ENCODE measurements at places on chromosomes 6 and 20.

- no peak for DNase-seq
These were observed 82.2 kb upstream of the CDH4 start for GRCh38 chr20:61169874-61170273.

- no peak for DNase-seq
These were observed 123.4 kb downstream of the CEBPB start for GRCh38 chr20:50313827-50314677.

GRCh38 chr20:7094438-7094997 is 327.0 kb downstream of the BMP2 start:
- DNase-seq, result no peak

- no peak for DNase-seq
These were observed 37.7 kb downstream of the ADGRF1 start for GRCh38 chr6:47004463-47004862.

DNA sequence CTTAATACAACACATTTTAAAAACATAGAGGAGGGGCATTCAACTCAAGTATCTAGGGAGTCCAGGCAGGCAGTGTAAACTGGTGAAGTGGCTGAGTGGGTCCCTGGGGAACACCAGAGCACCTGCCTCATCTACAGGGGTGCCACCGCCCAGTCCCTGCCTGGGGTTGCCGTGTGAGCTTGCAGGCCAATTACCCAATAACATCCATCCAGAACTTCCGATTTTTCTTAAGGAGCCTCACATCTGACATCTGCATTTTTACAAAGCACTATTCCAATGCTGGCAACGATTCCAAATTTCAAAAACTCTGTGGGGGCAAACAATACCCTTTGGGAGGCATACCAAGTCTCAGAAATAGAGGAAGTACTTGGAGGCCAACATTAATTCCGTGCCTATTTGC is 288.4 kb upstream of the TSHZ2 start:
- peak; percentile 91 for DNase-seq

GRCh38 chr20:20024942-20025341 is 7.8 kb downstream of the NAA20 start:
- no peak for DNase-seq

GRCh38 chr20:1897541-1897940 is 2.3 kb downstream of the SIRPA start:
- no peak for DNase-seq

GRCh38 chr6:2688401-2689064 is 62.2 kb downstream of the MYLK4 start:
- peak; percentile 74 for DNase-seq

- DNase-seq, result no peak
These were observed 20.1 kb upstream of the FAM83C start for GRCh38 chr20:35312318-35312717.

DNA sequence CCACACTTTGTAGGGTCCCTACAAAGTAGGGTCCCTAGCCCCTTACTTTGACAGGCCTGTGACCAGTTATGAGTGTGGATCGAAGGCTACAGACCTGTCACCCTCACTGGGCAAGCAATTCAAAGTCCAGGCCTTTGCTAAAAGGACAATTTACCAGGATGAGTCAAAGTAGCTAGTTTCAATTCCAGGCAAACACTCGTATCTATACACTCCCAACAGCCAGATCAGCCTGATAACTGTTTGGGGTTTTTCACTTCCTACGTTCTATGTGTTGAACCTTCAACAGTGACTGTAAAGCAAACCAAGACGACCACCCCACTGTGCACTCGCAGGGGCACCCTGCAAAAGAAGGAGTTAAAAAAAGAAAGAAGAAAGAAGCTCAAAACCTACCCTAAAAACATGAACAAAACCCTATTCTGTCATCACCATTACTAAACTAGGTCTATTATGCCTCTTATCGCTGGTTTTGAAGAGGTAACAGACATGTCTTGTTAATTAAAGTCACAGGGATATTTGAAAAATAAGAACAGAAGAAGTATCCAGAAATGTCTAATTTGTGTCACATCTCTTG is 3.2 kb downstream of the GFOD1 start:
- no peak for DNase-seq

- DNase-seq, result no peak
These were observed 502.1 kb upstream of the MAP3K7 start for GRCh38 chr6:91088976-91089375.

DNA sequence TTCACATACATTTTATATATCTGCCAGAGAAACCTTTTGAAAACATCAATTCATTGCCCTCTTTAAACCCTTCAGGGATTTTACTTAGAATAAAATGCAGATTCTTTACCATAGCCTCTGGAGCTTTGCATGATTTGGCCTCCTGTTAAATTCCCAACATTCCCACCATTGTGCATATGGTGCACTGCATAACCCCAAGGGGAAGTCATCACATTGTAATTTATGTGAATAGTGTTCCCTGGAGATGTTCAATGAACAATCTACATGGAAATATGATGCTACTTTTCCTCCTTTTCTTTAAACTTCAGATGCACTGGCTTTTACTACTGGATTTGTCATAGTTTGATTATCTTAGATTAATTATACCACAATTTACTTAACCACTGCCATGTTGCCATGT is 94.7 kb downstream of the PHF3 start:
- DNase-seq, result no peak

DNA sequence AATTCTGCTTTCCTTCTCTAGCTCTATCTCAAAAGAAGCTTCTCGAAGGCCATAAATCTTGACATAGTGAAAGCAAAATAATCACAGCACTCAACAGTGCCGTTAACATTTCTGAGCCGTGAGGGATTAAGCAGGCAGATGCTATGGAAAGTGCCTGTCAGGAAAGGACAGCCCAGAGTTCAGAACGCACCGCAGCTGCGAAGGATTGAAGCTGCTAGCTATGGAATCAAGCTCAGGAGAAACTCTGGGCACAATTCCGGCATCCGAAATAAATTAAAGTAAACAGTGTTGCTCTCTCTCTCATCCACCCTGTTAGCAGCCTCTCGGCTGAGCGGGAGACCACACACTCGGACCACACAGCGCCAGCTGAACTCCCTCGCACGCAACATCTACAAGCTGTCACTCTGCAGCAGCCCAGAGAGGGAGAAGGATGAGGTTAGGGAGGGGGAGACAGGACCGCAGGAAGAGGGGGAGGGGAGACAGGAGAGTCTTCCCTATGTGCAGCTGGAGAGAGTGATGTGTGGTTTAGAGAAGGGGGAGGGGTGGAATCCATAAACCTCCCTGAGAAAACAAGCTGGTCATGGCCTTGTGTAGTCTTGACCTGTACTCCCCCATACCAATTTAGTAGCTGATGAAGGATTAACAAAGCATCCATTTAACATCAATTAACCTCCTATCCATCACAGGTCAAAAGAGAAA is 9.0 kb downstream of the EXOC2 start:
- DNase-seq, result no peak

- DNase-seq, result no peak
These were observed 191.7 kb upstream of the RIN2 start for GRCh38 chr20:19566226-19566945.

DNA sequence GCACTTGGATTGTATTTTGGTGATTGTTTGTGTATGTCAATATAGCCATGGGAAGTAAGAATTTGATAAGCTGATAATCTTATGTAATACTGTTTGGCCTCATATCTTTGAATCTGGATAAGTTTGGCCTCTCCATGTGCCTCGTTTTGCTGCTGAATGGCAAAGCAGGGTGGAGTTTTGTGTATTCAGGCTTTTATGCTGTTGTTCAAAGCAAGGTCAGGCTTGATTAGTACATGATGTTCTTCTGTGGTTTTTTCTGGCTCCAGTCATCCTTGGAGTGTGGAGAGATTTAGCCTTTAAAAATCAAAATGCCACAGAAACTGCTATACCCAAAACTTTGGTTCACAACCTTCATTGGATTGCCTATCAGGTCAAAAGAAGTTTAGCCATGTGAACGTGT is 728.9 kb upstream of the GJE1 start:
- no peak for DNase-seq

GRCh38 chr6:149331871-149332270 is 14.4 kb downstream of the TAB2 start:
- no peak for DNase-seq

- no peak for DNase-seq
These were observed 293.0 kb upstream of the CNR1 start for GRCh38 chr6:88459189-88459588.

GRCh38 chr20:45552456-45552855 is 5.3 kb upstream of the EPPIN start:
- no peak for DNase-seq

GRCh38 chr6:34021554-34022190 is 124.2 kb downstream of the GRM4 start:
- no peak for DNase-seq

- DNase-seq, result no peak
These were observed 76.6 kb downstream of the ANKEF1 start for GRCh38 chr20:10111139-10111958.

DNA sequence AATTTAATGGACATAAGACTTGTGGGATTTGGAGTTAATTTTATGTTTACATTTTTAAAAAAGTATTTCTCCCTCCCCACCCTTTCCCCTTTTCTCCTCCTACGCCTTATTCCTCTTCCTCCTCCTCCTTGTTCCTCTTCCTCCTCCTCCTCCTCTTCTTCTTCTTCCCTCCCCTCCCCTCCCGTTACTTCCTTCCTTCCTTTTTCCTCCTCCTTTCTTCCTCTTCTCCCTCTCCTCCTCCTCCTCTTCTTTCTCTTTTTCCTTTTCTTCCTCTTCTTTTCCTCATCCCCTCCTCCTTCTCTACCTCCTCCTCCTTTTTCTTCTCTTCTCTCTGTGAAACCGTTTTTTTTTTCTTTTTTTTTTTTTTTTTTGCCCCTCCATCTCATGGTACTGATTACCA is 139.6 kb downstream of the EYA4 start:
- DNase-seq, result no peak

GRCh38 chr6:6695625-6696276 is 107.2 kb downstream of the LY86 start:
- DNase-seq, result no peak

DNA sequence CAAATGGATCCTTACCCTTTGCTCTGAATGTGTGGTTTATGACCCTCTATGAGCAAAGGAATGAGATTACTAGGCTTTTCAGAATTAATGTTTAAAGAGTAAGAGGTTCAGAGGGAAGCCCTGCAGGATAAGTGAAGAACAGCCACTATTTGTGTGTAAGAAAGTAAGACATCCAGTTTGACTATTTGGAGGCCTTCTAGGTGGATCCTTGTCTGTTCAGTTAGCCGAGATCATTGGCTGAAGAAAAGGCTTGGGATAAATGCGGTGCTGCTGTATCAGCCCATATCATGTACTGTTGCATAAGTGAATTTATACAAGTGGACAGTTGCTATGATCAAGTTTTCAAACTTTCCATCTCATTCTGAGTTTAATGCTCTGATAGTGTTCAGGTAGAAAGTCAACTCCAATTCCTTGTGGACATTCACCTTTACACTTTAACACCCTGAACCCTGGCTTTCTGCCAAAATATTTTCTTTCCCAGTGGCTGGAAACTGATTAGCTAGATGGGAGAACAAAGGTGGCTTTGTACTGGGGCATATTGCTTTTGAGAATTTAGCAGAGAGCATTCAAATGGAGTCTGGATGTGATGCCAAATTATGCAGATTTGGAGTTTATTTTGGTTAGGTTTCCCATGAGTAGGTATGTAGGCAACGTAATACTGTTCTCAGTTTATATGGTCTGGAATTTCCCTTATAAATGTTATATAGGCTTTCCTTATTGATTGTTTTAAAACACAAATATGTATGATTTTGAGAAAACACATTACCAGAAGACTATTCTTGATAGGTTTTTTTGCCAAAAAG is 15.0 kb downstream of the PARD6B start:
- DNase-seq, result no peak

DNA sequence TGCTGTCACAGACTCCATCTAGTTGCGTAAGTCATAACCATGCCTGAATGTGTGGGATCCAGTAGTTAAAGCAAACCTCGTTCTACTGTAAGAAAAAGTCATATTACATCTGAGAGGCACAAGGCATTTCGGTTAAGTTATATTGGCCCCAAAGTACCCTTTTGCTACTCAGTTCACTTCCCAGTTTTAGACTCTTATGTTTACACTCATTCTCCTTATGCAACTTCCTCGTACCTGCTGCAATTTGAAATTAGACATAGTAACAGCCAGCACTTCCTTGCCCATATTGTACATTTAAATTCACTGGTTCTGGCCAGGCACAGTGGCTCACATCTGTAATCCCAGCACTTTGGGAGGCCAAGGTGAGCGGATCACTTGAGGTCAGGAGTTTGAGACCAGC is 37.0 kb downstream of the PEX7 start:
- DNase-seq, result no peak

GRCh38 chr20:63826753-63827152 is 4.3 kb downstream of the ZBTB46 start:
- DNase-seq, result no peak

GRCh38 chr6:32148289-32149091 is 3.2 kb downstream of the PRRT1 start:
- no peak for DNase-seq

DNA sequence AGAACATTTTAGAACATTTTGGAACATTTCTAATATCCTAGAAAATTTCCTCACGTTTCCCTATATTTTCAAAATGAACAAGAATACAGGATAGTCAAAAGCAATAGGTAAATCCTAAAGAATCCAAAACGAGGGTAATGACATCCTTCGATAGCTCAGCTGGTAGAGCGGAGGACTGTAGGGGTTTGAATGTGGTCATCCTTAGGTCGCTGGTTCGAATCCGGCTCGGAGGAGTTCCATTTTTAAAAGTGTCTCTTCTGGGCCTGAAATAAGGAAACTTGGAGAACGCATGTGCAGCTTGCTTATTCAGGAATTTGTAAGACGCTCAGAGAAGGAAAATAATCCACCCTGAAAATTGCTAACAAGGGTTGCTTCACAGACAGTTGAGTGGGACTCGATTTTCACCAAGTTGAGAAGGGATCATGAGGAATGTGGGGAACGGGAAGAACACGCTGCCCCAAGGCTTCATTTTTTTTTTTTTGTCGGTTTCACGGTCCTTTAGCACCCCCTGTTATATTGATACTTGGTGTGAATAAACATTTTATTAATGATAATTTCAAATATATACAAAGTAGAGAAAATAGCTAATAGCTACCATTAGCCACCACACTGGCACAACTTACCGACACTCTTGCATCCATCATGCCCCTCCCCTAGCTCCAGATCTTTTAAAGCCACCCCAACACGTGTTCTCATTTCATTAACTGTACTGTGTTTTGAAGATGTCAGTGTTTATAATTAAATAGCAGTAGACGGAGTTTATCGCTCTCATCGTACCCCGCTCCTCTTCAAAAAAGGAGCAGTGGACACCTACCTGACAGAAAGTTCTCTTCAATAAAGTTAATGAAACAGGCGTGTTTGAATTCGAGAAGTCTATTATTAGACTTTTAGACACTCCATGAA is 1.8 kb upstream of the ABT1 start:
- DNase-seq, result no peak

GRCh38 chr20:10609276-10609675 is 64.5 kb downstream of the JAG1 start:
- DNase-seq, result no peak

- no peak for DNase-seq
These were observed 31.3 kb downstream of the STX11 start for GRCh38 chr6:144181639-144182038.

DNA sequence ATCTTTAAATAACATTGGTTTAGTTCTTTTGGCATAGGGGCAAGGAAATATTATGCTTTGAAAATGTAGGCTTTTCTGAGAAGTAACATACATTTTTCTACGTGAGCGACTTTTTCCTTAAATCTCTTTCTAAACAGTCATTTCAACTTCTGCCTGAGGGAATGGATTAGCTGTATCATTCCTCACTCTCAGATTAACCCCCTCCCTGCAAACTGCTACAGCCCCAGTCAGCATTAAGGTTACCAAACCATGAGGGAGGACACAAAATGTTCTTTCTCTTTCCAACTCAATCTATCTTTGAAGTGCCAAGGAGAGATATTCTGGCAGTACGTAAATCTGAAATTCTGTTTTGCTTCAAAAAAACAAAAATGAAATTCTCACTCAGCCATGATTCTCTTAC is 231.3 kb upstream of the FLRT3 start:
- DNase-seq, result no peak
